ENCODE measurements at places on chromosomes 7 and 10.

- H3K4me1 ChIP-seq, result no peaks in the 10 kb centered on the region
- H3K4me3 ChIP-seq, result no peak overlapping the region
- no peaks in the 10 kb centered on the region for H3K27me3 ChIP-seq
- no peak for DNase-seq
- H3K27ac ChIP-seq, result no peak overlapping the region
- H3K36me3 ChIP-seq, result peaks cover 2% of the 10 kb centered on the region
Observed at GRCh38 chr7:64433590-64433989, 119.8 kb downstream of the ZNF736 start.

- H3K27me3 ChIP-seq, result no peaks in the 10 kb centered on the region
- no peaks in the 10 kb centered on the region for H3K36me3 ChIP-seq
- H3K27ac ChIP-seq, result no peak overlapping the region
- H3K4me1 ChIP-seq, result peaks cover 5% of the 10 kb centered on the region
Observed at GRCh38 chr7:117251687-117252086, 71.2 kb downstream of the WNT2 start.

GRCh38 chr10:121978511-121978910 is 3.5 kb upstream of the NSMCE4A start:
- peaks cover 6% of the 10 kb centered on the region for H3K4me1 ChIP-seq
- H3K27ac ChIP-seq, result no peak overlapping the region
- H3K27me3 ChIP-seq, result no peaks in the 10 kb centered on the region
- peaks cover 13% of the 10 kb centered on the region for H3K36me3 ChIP-seq
- no peak for DNase-seq
- no peak overlapping the region for H3K4me3 ChIP-seq

DNA sequence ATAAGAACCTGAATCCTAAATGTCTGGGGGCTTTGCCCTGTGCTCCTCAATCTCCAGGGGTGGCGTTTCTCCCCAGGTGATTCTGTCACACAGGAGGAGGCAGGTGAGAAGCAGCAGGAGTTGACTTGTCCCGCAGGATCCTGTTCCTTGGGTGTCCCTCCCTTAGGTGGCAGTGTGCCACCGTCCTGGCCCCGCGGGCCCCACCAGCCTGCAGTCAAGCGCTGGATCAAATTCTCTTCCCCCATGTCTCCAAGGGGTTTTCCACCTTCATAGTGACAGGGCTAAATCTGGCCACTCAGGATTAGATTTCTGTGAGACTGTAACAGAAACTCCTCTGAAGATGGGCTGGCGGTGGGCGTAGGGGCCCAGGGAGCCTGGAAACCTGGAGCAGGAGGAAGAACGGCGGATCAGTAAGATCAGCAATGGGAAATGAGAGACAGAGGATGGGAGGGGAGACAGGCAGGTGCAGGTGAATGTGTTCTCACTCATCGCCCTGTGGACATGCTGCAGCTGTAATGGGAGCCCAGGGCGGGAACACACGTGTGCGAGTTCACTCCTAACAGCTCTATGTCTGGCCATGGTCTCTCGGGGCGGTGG is 329.2 kb upstream of the COBL start:
- no peak for DNase-seq
- H3K36me3 ChIP-seq, result no peaks in the 10 kb centered on the region
- peaks cover 8% of the 10 kb centered on the region for H3K4me1 ChIP-seq

DNA sequence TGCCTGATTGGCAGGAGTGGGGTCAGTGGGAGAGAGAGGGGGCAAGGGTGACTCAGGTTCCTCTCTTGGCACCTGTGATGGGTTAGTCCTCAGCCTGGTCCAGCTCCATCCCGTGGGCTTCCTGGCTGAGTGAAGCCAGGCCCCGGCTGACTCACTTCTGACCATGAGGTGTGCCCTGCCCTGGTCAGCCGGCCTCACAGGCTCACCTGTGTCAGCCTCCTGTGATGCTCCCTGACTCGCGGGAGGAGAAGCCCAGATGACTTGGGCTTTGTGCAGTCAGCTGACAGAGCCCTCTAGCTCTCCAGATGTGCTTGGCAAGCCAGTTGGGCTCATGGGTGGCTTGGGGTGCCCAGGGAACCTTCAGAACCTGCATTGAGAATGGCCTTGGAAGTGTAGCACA is 16.0 kb upstream of the PPIF start:
- H3K4me3 ChIP-seq, result no peak overlapping the region
- H3K27ac ChIP-seq, result no peak overlapping the region
- H3K36me3 ChIP-seq, result no peaks in the 10 kb centered on the region
- no peak for DNase-seq
- H3K27me3 ChIP-seq, result no peaks in the 10 kb centered on the region
- H3K4me1 ChIP-seq, result no peaks in the 10 kb centered on the region

- H3K36me3 ChIP-seq, result peaks cover 8% of the 10 kb centered on the region
- no peak overlapping the region for H3K4me3 ChIP-seq
Observed at GRCh38 chr10:72270607-72271281, 3.0 kb upstream of the DDIT4 start.

DNA sequence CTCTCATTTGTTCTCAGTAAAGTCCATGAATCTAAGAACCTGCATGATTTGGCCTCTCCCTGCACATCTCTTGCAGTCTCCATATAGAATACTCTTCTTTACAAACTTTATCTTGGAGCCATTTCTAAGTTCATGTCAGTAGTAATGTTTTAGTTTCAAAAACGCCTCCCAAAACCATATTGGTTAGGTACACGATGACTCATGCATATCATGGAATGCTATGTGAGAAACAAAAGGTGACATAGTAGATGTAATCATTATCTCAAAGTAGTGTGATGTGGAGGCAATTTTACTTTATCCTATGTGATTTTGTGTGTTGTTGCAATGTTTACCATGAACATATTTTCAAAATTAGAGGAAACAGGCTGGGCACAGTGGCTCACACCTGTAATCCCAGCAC is 520.7 kb downstream of the KCNMA1 start:
- H3K4me3 ChIP-seq, result no peak overlapping the region
- no peak for DNase-seq
- H3K27ac ChIP-seq, result no peak overlapping the region

DNA sequence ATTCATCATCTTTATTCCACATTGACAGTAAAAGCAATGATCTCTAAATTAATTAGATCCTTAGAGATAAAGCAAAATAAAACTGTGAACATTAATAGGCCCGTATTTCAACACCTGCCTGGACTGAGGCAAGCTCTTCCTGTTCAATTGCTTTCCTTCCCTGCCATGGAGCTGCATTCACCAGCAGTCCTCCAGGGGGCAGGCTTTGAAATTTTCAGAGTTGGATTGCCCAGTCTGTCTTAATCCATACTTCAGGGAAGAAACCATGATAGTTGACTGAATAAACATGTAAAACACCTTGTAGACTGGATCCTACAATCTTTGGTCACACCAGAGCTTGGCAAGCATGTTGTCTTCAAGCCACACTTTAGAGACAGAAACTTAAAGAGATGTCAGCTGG is 936.6 kb downstream of the NRG3 start:
- H3K27ac ChIP-seq, result no peak overlapping the region
- H3K27me3 ChIP-seq, result peaks cover 5% of the 10 kb centered on the region
- peaks cover 5% of the 10 kb centered on the region for H3K4me1 ChIP-seq

DNA sequence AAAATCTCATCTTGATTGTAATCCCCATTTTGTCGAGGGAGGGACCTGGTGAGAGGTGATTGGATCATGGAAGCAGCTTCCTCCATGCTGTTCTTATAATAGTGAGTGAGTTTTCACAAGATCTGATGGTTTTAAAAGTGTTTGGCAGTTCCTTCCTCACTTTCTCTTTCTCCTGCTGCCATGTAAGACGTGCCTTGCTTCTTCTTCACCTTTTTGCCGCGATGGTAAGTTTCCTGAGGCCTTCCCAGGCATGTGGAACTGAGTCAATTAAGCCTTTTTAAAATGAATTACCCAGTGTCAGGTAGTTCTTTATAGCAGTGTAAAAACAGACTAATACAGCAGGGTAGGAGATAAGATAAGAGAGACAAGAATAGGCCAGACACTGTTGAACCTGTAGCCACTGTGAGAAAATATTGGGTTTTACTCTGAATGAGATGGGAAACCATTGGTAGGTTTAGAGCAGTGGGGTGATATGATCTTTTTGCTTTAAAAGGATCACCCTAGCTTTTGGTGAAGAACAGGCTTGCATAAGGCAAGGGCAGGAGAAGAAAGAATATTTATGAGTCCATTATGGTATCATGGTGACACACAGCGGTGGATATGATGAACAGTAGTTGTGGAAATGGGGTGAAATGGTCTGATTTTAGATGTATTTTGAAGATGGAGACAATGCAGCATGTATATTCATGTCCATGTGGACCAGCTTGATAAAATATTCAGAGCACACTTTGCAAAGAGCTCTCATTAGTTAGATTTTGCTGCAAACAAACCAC is 11.5 kb downstream of the OR6B1 start:
- H3K4me3 ChIP-seq, result no peak overlapping the region
- H3K36me3 ChIP-seq, result peaks cover 1% of the 10 kb centered on the region
- no peaks in the 10 kb centered on the region for H3K4me1 ChIP-seq

DNA sequence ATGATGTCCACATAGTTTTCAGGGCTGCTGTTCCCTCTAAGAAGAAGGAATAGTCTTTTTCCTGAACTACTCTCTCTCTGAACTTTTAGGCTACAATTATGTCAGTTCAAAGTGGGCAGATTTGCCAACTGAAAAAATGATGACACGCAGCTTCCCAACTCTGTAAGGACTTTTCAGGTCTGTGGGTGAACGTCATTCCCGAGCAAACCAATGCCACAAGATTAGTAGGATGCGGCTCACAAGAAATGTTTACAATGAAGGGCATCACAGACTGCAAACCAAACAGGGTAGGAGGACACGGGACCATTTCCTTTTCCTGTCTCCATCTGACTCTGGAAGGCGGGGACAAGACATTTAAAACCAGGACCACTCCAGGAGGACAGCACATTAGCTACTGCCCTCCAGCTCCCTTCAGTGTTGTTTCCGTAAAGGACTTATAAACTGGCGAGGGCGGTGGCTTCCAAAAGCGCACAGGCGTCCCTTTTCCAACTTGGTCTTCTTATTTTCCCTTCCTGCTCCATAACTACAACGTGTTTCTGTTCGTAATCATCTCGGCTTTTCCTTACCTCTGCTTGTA is 539 bp upstream of the MKLN1 start:
- peak overlapping the region; percentile 94 for H3K4me3 ChIP-seq
- no peaks in the 10 kb centered on the region for H3K27me3 ChIP-seq
- H3K4me1 ChIP-seq, result peaks cover 32% of the 10 kb centered on the region
- H3K36me3 ChIP-seq, result no peaks in the 10 kb centered on the region

GRCh38 chr10:9603972-9604371 is 1413.7 kb upstream of the CELF2 start:
- no peaks in the 10 kb centered on the region for H3K27me3 ChIP-seq
- no peak for DNase-seq
- H3K4me3 ChIP-seq, result no peak overlapping the region
- no peaks in the 10 kb centered on the region for H3K36me3 ChIP-seq
- H3K27ac ChIP-seq, result no peak overlapping the region
- H3K4me1 ChIP-seq, result peaks cover 14% of the 10 kb centered on the region

- DNase-seq, result no peak
- H3K27ac ChIP-seq, result peak overlapping the region; percentile 75
- H3K4me1 ChIP-seq, result peaks cover 19% of the 10 kb centered on the region
- no peaks in the 10 kb centered on the region for H3K27me3 ChIP-seq
Observed at GRCh38 chr7:134660961-134661376, 14.3 kb downstream of the BPGM start.

GRCh38 chr10:110568055-110568735 is 700 bp downstream of the SMC3 start:
- peak overlapping the region; percentile 94 for H3K4me3 ChIP-seq
- DNase-seq, result peak; percentile 23
- H3K27ac ChIP-seq, result peak overlapping the region; percentile 100
- H3K27me3 ChIP-seq, result no peaks in the 10 kb centered on the region
- H3K4me1 ChIP-seq, result peaks cover 34% of the 10 kb centered on the region

- peaks cover 12% of the 10 kb centered on the region for H3K36me3 ChIP-seq
- no peak for DNase-seq
- H3K27me3 ChIP-seq, result no peaks in the 10 kb centered on the region
- peak overlapping the region; percentile 84 for H3K27ac ChIP-seq
Observed at GRCh38 chr7:44631458-44632115, 25.2 kb downstream of the OGDH start.

DNA sequence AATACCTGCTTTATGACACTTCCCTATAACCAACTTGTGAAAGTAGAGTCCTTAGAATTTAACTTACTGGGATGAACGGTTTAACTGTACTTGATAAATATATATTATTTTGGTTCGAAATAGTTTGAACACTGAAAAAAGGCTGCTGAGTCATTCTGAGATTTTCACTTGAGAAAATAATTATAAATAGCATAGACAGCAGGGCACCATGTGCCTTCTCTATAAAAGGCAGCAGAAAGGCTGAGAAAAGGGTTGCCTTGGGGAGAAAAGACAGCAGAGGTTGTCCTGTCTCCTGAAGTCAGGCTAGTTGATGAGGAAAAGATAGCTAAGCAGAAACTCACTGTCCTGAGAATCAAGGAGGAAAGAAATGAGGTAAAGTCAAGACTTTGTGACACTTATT is 92.4 kb downstream of the CTTNBP2 start:
- H3K27ac ChIP-seq, result peak overlapping the region; percentile 57
- H3K4me1 ChIP-seq, result peaks cover 13% of the 10 kb centered on the region
- H3K36me3 ChIP-seq, result no peaks in the 10 kb centered on the region
- DNase-seq, result no peak

DNA sequence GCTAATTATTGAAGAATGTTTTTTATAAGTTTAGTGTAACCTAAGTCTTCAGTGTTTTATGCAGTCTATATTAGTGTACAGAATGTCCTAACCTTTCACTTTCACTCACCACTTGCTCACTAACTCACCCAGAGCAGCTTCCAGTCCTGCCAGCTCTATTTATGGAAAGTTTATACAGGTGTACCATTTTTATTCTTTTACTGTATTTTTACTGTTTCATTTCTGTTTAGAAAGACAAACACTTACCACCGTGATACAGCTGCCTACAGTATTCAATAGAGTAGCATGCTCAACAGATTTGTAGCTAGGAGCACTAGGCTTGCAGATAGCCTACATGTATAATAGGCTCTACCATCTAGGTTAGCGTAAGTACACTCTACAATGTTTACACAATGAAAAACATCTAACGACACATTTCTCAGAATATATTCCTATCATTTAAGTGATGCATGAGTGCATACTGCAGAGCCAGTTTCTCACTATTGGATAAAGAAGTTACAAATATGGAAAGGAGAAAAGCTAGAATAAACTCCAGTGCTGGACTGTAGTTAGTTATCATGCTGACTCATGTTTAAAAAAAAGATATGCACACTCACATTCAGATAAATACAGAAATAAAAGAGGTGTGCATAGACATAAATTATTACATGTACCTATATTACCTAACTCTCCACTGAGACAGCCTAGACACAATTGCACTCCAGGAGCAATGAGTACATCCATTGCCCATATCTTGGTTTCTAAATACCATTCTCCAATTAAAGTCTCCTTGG is 30.4 kb downstream of the STEAP1B start:
- H3K36me3 ChIP-seq, result no peaks in the 10 kb centered on the region
- H3K27ac ChIP-seq, result no peak overlapping the region
- no peak for DNase-seq
- no peaks in the 10 kb centered on the region for H3K27me3 ChIP-seq

DNA sequence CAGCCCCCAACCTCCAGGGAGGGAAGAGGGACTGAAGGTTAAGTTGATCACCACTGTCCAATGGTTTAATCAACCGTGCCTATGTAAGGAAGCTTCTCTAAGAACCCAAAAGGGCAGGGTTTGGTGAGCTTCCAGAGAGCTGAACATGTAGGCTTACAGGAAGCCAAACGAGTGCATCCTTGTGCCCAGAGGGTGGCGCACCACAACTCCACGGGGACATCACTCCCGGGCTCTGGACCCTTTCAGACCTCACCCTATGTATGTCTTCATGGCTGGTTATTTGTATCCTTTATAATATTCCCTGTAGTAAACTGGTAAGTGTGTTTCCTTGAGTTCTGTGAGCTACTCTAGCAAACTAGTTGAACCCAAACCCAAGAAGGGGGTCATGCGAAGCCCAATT is 11.5 kb upstream of the NFKB2 start:
- H3K36me3 ChIP-seq, result peaks cover 16% of the 10 kb centered on the region
- H3K4me3 ChIP-seq, result no peak overlapping the region
- DNase-seq, result no peak
- no peaks in the 10 kb centered on the region for H3K27me3 ChIP-seq
- H3K4me1 ChIP-seq, result no peaks in the 10 kb centered on the region

Measured in mesothelial cell of epicardium (in vitro differentiated cells).